ENCODE measurements at places on chromosomes 1 and 21.

DNA sequence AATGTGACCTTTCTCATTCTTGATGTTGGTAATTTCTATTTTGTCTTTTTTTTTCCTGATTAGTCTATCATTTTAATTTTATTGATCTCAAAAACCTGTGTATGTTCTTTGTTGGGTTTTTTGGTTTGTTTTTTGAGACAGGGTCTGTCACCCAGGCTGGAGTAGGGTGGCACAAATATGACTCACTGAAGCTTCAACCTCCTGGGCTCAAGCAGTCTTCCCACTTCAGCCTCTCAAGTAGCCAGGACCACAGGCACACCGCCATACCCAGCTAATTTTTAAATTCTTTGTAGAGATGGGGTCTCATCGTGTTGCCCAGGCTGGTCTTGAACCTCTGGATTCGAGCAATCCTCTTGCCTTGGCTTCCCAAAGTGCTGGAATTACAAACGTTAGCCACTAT, 145.2 kb downstream of the PIK3R3 start:
- no peak for ATAC-seq

DNA sequence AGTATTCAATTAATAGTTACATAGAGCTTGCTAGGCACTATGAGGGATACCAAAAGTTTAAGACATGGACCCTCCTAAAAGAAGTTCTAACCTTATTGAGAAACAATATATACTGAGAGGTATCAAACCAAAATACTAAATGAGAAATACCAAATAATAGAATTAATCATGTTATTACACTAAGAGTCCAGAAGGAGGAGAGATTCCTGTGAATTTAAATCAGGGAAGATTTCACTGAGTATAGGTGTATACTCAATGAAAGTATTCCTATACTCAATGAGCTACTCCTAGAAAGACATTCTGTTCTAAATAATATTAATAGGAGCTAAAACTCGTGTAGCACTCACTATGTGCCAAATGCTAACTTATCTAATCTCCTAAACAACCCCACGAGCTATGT, 9.4 kb downstream of the CR1L start:
- ATAC-seq = no peak

DNA sequence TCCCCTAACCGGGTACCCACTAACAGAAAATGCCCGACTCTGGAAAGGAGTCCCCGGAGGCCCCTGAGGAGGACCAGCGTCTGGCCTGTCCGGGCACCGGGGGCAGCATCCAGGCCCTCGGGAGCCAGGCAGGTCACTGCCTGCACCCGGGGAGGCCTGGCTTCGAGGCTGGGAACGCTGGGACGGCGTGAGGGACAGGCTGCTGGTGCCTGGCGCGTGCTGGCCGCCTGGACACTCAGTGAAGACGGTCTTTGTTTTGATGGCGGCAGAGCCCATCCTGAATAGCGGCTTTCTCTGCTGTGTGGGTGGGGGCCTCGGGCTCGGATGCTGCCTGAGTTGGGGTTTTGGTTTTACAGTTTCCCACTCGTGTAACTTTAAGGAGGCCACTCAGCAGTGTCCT, 37.6 kb downstream of the PRKCZ start:
- ATAC-seq = no peak

DNA sequence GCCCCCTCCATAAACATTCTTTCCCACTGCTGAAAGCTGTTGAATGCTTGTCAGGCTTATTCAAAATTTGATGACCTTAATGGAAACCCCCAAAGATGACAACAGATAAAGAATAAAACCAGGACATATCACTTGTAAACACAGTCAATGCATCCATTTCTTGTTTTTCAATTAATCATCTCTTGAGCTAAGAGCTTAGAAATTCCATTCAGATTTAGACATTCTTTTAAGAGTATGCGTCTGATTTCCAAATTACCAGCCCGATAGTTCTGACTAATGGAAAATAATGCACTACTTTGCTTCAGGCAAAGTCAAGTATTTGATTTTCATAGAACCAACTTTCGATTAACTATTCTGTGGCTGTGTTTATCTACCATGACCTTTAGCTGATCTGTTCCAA, 100.6 kb upstream of the RUNX1 start:
- no peak for ATAC-seq

GRCh38 chr1:94946886-94947285, 20.0 kb upstream of the CNN3 start:
- no peak for ATAC-seq

- ATAC-seq = peak; percentile 83
Observed at GRCh38 chr1:31788138-31788824, 24.1 kb upstream of the ADGRB2 start.

GRCh38 chr1:178536844-178537371, 24.0 kb downstream of the TEX35 start:
- no peak for ATAC-seq

DNA sequence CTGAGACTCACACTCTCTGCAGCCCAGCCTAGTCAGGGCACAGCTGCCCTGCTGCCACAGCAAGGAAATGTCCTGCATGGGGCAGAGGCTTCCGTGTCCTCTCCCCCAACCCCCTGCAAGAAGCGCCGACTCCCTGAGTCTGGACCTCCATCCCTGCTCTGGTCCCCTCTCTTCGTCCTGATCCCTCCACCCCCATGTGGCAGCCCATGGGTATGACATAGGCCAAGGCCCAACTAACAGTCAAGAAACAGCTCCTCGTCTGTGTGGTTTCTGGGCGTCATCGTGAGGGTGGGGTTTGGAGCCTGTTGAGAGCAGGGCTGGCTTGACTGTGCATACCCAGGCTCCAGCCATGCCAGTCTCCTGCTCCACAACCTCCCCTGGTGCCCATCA, 19.5 kb downstream of the FAAH start:
- peak; percentile 57 for ATAC-seq

DNA sequence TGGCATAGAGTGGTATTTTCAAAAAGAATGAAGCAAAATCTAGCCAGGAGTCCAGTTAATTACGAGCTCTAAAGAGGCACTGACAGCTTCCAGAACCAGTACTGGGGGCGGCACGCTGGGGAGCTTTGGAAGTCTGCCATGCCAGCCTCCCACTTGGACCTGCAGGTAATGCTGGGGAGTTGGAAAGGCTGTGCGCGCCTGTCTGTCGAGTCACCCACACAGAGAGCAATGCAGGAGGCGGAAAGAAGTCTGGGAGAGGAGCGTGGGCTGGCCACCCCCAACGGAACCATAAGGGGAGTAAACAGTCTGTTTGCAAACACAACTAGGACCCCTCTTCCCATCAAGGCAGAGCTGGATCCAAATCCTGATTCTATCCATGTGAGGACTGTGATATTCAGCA, 84.5 kb downstream of the BEND5 start:
- no peak for ATAC-seq

- ATAC-seq = no peak
Observed at GRCh38 chr1:41758500-41758899, 160.2 kb downstream of the HIVEP3 start.

DNA sequence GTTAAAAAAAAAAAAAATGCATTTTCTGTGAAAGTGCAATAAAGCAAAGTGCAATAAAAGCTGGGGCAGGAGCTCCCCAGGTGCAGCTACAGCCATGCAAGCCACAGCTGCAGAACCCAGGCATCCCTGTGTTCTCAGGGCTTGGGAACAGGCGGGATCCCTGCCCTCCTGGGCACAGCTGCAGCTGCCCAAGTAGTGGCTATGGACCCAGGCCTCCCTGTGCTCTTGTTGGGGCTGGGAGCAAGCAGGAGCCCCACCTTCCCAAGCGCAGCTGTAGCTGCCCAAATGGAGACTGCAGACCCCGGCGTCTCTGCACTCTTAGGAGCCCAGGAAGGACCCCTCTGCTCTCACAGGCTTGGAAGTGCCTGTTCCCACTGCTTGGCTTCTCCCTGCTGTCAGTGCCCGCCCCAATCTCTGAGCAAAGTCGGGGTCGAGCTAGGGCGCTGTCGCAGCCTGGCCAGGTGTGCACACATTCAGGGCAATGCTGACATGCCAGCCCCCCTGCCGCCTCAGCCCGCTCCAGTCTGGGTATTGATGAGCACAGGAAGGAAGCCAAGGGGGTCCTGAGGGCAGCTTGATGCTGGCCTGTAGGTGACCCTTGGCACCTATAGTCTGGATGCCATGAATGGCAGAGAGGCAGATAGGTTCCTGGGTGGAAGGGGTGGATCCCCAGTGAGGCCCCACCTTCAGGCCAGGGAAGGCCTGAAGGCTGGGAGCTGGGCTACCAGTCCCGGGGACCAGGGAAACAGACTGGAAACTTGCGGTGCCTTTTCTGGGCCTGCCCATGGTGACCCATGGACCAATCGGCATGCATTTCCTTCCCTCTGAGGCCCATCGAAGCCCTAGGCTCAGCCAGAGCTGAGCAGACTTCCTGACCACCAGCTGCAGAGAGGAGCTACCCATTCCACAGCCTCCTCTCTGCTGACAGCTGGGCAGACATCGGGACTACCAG, 58.6 kb downstream of the RRAGC start:
- peak; percentile 25 for ATAC-seq

DNA sequence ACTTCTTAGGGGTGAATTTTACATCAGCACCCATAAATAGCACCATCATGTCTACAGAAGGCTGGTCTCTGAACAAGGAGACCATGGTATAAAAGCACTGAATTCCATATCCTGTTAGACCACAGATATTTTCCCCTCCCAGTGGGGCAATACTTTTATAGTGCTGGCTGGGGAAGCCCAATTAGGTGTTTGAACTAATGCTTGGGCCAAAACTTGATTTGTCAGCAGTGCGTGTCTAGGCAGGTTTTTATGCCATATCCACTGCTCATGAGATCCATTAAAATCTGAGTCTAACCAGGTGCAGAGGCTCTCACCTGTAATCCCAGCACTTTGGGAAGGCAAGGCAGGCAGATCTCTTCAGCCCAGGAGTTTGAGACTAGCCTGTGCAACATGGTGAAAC, 623.0 kb downstream of the NPHP4 start:
- ATAC-seq = no peak

DNA sequence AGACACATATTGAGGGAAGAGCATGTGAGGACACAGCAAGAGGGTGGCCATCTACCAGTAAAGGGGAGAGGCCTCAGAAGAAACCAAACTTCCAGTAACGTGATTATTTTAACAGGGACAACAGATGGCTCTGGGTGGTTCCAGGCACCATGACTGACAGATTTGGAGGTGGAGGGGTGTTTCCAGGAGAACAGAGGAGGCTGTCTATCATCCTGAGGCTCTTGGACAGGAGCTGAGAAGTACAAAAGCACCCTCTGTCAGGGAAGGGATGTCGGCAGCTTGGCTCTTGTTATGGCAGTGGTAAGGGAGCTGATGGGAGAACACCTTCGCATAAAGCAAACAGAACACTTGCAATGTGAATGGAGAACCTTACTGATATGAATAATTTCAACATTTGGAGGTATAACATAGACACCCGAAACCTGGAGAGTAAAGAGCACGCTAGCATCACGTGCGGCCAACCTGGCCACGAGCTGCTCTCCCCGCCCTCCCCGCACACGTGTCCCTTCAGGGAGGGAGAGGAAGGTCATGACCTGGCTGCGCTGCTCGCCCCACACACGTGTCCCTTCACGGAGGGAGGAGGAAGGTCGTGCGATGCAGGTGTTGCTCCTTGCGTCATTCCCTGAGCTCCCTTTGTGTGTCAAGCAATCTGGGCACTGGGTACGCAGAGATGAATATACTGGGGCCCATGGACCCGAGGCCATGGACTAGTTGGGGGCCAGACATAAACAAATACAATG, 37.5 kb upstream of the NLRP3 start:
- no peak for ATAC-seq

GRCh38 chr1:92502247-92502646, 15.5 kb upstream of the GFI1 start:
- peak; percentile 28 for ATAC-seq

DNA sequence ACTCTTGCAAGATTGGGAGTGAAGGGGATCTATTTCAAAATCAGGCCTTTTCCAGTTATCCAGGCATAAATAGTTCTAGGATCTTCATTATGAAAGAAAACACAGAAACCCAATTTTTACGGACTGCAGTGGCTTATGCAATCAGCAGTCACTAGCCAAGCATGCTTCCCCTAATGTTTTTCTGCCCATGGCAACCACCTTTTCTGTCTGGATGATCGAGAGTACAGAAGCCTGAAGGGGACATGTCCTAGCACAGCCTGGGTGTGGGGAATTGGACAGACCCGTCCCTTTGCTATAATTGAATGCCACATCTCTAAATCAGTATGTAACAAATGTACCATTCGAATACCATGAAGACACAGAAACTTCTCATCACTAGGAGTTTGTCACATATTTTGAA, 29.8 kb upstream of the NCAM2 start:
- ATAC-seq = no peak

GRCh38 chr1:203796236-203796605, 798 bp downstream of the ZBED6 start:
- peak; percentile 17 for ATAC-seq

DNA sequence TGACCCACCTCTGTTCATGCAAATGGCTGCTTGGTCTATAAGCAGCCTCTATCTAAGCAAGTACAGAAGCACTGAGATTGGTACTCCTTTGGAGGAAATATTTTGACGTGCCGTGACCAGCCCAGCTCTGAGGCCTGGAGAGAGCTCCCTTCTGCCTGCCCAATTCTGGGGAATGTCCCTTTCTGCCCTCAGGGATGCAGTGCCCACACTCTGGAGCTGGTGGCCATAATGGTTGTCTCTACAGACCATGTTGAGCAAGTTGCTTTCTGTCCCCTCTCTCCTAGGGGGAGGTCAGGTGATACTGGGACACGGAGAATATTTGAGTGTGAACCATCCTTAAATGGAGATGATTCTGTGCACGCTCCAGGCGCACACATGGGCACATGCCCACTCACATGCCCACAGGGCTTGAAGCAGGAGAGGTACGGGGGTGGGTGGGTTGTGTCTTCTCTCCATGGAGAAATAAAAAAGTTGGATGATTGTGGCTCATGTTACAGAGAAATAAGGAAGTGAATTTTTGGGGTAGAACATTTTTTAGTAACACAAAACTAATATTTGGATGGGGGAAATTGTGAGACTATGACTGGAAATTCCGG, 13.9 kb upstream of the ALPL start:
- ATAC-seq = no peak

GRCh38 chr1:151540982-151541377, 871 bp downstream of the TUFT1 start:
- ATAC-seq = no peak

GRCh38 chr21:46151261-46151988, 4.0 kb downstream of the FTCD start:
- ATAC-seq = no peak

GRCh38 chr1:41383094-41383852, 22.0 kb downstream of the FOXO6 start:
- no peak for ATAC-seq

DNA sequence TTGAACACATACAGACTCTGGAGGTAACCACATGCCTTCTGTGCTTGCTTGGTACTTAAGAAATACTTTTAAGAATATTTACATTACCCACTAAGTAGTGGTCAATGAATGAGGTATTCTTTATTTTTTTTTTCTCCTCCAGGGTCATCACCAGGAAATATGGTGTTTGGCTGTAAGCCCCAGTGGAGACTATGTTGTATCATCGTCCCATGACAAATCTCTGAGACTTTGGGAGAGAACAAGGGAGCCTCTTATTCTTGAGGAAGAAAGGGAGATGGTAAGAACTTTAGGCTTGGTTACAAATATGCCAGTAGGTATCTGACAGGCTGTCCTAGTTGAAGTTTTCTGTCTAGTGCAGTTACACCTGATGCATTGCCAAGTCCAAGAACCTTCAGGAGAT, 22.8 kb downstream of the WDR3 start:
- ATAC-seq = no peak

GRCh38 chr1:55286856-55287602, 71.9 kb upstream of the USP24 start:
- ATAC-seq = peak; percentile 62

GRCh38 chr1:103337779-103338178, 187.7 kb upstream of the RNPC3 start:
- ATAC-seq = no peak

- ATAC-seq = no peak
Observed at GRCh38 chr21:33834801-33835500, 80.7 kb downstream of the ATP5PO start.

GRCh38 chr1:236342403-236343245, 51.5 kb upstream of the EDARADD start:
- ATAC-seq = no peak

All from stimulated activated memory B cell treated with anti-CD40 and anti-IgM and Interleukin-4, amounts not matched to agents 10 μg/mL and 1 μg/mL and 100 μg/mL, for 72 hours (primary cell).